ENCODE measurements at places on chromosomes 11 and 22.

DNA sequence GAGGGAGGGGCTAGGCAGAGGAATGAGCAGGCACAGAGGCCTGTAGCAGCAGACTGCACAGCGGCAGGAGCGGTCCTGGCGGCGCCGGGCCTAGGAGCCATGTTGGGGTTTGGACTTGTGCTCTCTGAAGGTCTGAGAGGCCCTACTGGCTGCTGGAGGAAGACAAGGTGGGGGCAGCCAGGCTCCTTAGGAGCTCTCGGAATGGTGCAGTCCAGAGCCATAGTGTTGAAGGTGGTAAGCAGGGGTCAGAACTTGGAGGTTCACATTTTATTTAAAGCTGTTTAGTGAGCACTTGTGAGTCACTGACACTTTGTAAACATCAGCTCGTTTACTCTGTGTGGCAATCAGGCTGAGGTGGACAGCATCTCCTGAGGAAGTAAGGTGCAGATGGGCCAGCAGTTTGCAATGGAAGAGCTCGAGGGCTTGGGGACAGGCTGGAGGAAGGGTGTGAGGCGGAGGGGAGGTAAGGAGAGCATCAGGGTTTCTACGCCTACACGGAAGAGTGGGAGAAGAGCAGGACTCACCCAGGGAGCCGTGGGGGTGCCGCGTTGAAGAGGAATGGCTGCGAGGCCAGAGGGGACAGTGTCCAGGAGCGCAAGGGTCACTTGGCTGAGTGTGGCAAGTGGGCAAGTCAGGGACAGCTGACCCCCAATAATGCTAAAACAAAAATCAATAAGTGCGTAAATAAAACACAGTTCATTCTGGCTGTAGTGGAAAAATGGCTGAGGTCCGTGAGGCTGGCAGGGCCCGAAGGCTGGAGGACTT lies 10.0 kb upstream of the TMEM191C start:
- DNase-seq: no peak

DNA sequence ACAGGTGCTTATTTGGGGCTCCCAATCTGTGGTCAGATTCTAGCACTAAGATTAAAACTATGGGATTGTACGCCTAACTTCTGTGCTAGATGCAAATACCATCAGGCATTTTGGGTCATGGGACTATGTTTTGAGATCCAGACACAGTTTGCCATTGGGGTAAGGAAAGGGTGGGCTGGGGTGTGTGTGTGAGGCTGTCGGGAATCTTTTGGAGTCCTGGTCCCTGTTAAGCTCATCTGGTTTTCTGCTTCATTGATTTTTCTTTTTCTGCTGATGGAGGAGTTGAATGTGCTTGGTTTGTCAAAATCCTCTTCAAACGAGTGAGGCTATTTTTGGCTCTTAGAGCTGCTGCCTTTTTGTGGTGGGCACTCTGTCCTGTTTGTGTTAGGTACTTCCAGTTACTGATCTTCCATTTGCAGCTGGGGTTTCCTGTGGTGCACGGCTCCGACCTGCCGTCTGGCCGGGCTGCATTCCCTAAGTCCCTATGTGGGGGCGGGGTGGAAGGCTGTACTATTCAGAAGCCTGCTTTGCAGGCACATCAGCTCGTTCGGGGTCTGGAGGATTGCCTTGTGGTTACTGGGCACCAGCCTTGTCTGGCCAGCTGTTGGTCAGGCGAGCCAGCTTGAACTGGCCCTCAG lies 2.9 kb downstream of the BCR start:
- no peak for DNase-seq

GRCh38 chr22:32612834-32613233 lies 138.2 kb downstream of the FBXO7 start:
- DNase-seq: no peak

DNA sequence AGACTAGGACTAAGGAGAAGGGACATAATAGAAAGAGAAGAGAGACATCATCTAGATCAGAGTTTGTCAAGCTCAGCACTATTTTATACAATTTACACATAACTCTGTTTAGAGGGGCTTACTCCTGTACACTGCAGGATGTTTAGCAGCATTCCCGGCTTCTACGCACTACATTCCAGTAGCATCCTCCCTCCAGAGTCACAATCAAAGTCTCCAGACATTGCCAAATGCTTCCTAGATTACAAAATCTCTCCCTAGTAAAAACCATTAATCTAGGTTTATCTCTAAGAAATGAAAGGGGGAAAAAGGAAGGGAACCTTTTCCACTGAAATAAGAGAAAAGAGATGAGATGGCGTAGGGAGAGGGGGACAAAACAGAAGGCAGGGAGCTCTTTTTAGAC lies 4.0 kb downstream of the USP28 start:
- DNase-seq: no peak

DNA sequence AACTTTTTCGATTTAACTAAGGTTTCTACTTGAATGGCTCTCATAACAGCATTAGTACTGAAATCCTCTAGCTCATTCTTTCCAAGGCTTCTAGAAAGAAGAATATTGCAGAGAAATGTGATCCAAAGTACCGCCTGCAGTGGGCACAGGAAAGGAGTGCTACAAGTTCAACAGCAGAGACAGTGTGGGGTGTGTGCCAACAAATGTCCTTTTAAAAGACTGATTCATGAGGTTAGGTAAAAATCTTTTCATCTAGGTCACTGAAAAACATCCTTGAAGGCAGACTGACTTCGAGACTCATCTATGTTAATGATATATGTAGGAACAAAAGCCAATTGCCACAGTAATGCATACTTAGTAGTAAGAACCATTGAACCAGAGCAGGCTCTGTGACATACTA lies 349.1 kb upstream of the PITPNB start:
- DNase-seq: no peak

Data from SIG-M5 (cell line).